ENCODE measurements at places on chromosomes 12 and 14. TPM values are rescaled to one million over a fixed set of nuclear protein-coding genes. Genes with fewer than 3 reads are reported as not detected.

GPRC5D gene
- not detected for total RNA-seq

PPP4R4 gene
- total RNA-seq: 0.98 TPM

CYP27B1 gene
- not detected for total RNA-seq

ACRBP gene
- total RNA-seq: 0.49 TPM

PDE3A gene
- total RNA-seq: 16.2 TPM

IGFBP6 gene
- 2,626 TPM for total RNA-seq

FAM216A gene
- 16.4 TPM for total RNA-seq

DEPDC4 gene
- 5.9 TPM for total RNA-seq

INSM2 gene
- not detected for total RNA-seq

CLEC2A gene
- not detected for total RNA-seq

DNAH10 gene
- 0.82 TPM for total RNA-seq

GCN1 gene
- total RNA-seq: 156 TPM

DNA sequence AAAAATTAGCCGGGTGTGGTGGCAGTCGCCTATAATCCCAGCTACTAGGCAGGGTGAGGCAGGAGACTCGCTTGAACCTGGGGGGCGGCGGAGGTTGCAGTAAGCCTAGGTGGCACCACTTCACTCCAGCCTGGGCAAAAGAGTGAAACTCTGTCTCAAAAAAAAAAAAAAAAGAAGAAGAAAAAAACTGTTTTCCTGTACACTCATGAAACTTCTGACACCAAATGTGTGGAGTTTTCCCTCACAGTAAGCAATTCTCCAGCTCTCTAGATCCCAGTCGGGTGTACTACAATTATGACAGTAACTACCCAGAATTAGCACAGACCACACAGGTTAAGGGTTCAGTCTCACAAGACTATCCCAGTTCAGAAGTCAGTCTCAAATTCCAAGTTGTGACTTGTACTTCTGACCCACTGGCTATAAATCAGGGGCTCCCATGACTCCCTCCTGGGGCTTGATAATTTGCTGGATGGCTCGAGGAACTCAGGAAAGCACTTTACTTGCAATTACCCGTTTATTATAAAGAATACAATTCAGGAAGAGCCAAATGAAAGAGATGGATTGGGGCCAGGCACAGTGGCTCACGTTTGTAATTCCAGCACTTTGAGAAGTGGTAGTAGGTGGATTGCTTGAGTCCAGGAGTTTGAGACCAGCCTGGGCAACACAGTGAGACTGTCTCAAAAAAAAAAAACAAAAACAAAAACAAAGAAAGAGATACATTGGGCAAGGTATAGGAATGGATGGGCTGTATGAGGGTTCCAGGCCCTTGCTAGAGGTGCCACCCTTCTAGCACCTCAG lies 12.4 kb upstream of the ARF6 start:
- DNase-seq: no peak

DNA sequence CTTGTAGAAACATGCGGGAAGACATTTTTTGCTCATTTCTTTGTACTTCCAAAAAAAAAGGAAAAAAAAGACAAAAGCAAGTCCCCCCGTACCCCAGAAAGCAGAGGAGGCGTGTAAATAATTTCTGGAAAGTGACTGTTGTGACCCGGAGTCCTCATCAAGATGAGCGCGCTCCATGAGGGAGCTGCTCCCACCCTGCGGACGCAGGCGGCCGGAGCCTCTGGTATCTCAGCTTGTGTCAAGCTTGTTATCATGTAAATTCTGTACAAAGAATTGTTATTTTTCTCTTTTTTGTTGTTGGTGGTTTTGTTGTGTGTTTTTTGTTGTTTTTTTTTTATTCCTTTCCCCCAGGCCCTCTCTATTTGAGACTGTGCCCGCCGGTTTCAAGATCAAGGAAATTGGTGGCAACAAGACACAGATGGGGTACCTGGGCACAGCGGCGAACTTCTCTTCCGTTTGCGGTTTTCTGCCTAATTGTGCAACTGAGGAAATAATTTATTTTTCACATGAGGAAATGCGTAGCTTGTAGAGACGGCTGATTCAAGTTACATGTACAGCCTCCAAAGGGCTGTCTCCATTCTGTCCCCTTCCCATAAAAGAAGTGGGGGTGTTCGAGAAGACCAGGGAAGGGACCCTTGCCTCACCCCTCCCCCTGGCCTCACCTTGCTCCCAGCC lies 27.0 kb downstream of the HPD start:
- no peak for DNase-seq

- DNase-seq: no peak
These were observed 10.4 kb downstream of the SLC7A8 start for GRCh38 chr14:23173031-23173430.

- DNase-seq: no peak
These were observed 647 bp upstream of the ESPL1 start for GRCh38 chr12:53267306-53267998.

DNA sequence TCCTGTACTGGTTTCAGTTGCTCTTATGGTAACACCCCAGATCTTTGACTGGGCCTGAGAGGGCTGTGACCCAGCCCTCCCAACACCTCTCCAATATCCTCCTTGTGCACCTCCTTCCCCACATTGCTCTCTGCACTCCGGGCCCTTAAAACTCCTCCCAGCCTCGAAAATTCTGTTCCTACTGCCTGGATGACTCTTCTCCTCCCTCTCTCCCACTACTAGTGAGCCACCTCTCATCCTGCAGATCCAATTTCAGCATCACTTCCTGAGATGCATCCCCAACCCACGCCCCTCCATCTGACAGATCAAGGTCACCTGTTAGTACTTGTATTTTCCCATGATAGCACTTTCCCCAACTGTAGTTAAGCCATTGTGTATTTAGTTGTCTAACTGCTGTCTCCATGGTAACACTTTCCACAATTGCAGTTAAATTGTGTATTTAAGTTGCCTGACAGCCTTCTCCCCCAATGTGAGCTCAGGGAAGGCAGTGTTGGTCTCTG lies 11.5 kb upstream of the NT5DC3 start:
- no peak for DNase-seq

DNA sequence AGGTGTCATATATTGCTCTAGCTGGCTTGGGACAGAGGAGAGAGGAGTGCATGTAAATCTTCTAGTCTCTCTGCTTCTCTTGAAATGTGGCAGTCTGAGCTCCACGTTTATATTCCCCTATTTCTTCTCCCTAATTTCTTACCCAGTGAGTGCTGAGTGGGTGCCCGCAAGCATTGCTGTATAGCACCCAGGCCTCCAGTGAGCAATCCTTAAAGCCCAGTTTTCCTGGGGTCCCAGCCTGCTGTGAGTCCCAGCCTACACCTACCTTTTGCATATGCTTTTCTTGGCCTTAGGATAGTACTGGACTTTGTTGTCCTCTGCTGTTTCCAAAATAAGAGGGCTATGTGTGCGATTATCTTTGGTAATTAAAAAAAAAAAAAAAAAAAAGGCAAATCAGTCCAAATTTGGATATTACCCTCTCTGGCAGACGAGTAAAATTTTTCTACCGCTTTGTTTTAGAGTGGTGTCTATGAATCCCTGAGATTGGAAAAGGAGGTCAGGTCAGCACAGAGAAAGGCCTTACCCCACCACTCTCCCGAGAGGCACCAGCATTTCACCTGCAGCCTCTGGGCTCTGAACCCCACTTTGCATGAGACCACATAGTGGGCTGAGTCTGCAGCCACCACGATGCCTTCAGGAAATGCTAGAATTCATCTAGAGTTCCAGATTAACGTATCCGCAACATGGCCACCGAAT lies 1.1 kb downstream of the MGST1 start:
- DNase-seq: peak; percentile 48

GRCh38 chr14:75063013-75063412 lies 811 bp downstream of the ACYP1 start:
- no peak for DNase-seq

DNA sequence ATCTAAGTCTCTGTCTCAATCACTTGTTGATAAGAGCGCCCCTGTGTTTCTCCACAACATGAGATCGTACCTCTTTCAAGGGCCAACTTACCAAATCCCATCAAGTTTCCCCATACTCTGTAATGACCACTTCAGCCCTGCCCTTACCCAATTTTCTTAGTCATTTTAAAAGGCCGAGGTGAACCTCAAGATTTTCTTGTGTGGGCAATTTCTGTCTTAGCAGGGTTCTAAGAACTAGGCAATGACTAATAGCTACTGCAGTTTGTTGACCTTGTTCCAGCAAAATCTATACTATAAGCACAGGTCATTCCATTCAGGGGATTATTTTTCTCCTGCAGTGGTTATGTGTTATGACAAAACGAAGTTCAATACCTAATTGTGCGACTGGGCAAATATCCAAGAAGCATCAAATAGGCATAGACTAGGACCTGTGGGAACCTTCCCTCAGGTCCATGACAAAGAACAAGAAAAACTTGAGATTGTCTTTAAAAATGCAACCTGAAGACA lies 359.8 kb downstream of the PCNX1 start:
- peak; percentile 31 for DNase-seq

DNA sequence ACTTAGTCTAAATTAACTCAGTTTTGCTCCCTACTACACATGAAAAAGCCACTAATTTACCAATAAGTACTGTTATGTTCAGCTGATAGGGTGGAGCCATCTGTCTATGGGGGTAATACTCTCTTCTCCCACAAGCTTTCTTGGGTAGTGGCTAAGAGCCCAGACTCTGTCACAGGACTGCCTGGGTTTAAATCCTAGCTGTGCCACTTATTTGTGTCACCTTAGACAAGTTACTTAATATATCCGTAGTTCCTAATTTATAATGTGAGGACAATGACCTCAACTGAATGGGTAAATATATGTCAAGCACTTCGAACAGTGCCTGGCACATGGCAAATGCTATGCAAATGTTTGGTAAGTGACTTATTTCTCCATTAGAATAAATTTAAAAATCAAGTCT lies 185.6 kb downstream of the DACT1 start:
- DNase-seq: no peak

DNA sequence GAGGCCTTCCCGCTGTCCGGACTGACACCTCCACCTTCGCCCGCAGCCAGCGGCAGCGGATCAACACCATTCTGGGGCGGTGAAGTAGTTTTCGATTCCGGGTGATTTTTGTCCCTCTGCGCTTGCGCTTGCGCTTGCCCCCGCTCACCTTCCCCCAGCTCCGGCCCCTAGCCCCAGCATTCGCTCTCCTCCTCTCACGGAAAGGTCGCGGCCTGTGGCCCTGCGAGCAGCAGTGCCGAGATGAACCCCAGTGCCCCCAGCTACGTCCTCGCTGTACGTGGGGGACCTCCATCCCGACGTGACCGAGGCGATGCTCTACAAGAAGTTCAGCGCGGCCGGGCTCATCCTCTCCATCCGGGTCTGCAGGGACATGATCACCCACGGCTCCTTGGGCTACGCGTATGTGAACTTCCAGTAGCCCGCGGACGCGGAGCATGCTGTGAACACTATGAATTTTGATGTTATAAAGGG lies 22.7 kb upstream of the SRGAP1 start:
- DNase-seq: peak; percentile 17

GRCh38 chr12:125181107-125181506 lies 115.9 kb downstream of the AACS start:
- DNase-seq: no peak

- DNase-seq: no peak
These were observed 21.9 kb downstream of the CEP170B start for GRCh38 chr14:104886690-104887622.

DNA sequence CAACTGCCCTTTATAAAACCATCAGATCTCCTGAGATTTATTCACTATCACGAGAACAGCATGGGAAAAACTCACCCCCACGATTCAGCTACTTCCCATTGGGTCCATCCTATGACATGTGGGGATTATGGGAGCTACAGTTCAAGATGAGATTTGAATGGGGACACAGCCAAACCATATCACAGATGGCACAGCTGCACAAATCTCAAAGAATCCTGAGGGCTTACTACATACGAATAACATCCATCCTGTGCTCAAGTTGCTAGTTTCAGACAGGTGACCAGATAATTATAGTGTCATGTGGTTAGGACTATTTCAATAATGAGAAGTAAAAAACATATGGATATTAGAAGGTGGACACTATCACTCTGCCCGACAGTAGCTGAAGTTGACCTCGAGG lies 211.2 kb downstream of the NUAK1 start:
- DNase-seq: no peak

- DNase-seq: no peak
These were observed 18.8 kb downstream of the WBP11 start for GRCh38 chr12:14784471-14784870.

- DNase-seq: peak; percentile 50
These were observed 2.1 kb downstream of the CBX5 start for GRCh38 chr12:54277823-54278276.

GRCh38 chr12:47651368-47652254 lies 54.2 kb downstream of the RPAP3 start:
- DNase-seq: peak; percentile 71

DNA sequence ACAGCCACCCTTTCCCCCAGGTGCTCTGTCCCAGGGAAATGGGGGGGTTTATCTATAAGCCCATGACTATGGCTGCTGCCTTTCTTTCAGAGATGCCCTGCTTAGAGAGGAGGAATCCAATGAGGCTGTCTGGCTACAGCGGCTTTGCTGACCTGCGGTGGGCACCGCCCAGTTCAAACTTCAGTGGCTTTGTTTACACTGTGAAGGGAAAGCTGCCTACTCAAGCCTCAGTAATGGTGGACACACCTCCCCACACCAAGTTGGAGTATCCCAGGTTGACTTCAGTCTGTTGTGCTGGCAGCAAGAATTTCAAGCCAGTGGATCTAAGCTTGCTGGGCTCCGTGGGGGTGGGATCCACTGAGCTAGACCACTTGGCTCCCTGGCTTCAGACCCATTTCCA lies 869.2 kb downstream of the SLC6A15 start:
- DNase-seq: no peak

GRCh38 chr14:75794615-75795038 lies 133.6 kb downstream of the TTLL5 start:
- DNase-seq: peak; percentile 90

GRCh38 chr14:73312687-73313086 lies 75.4 kb downstream of the PAPLN start:
- DNase-seq: no peak

GRCh38 chr12:11881835-11882234 lies 188.9 kb upstream of the BCL2L14 start:
- no peak for DNase-seq

DNA sequence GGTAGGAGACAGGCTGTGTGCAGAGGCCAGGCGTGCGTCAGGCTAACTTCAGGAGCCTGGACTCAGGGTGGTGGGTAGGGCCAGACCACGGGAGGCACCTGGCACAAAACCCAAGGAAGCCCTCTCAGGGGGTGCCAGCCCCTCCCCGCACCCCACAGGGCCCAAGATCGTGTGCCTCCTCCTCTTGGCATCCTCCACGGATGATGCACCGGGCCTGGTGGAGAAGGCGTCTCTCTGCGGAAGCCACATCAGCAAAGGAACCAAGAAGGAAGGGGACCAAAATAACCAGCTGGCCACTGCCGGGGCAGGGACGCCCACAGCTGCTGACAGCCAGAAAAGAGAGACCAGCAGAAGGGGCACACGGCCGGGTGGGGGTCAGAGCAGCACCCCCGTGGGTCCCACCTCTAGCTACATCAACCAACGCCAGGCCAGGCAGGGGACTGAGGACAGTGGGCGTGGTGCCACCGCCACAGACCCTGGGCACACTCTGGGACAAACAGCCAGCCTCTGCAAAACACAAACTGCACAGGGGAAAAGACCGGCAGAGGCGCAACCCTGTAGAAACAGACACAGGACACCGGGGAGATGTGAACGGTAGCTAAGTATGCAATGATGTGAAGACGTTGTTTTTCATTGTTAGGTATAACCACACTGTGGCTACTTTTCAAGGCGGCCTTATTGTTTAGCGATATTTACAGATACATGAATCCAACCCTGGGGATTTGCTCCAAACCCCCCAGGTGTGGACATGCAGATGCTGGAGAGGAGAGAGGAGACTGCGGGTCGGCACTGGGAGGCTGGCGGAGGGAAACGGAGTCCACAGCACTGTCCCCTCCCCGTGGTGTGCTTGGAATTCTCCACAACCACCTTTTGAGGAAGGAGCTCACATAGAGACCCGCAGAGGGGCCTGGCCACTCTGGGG lies 26.1 kb upstream of the C14orf180 start:
- no peak for DNase-seq

GRCh38 chr14:99972748-99973466 lies 92.3 kb upstream of the EVL start:
- DNase-seq: peak; percentile 29
